Left renal cortex interstitium (tissue), 4 donors: ENCODE measurements at places on chromosomes 4 and X. TPM values are rescaled to one million over a fixed set of nuclear protein-coding genes. Genes with fewer than 3 reads are reported as not detected.

- no peak for DNase-seq
Measured at GRCh38 chrX:72026341-72027023, 105.2 kb downstream of the RTL5 start.

GRCh38 chr4:84932462-84932861 lies 34.0 kb downstream of the WDFY3 start:
- DNase-seq: no peak

GRCh38 chr4:58515226-58515625 lies 1405.0 kb upstream of the IGFBP7 start:
- DNase-seq: no peak

DNA sequence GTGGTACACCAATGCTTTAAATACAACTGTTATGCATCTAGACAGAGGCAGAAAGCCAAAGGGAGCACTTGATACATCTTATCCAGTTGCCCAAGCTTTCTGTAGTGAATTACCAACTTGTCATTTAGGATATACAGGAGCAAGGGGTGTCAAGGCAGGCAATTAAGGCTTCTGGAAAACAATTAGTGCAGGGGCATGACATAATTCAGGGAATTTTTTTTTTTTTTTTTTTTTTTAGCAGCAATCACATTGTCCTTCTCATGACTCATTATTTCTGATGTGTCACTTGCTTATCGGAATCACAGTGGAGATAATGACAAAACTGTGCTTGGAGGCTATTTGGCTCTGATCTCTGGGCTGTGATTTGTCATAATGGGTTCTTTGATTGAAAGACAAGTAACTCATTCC lies 259.5 kb downstream of the ARHGAP24 start:
- no peak for DNase-seq

GRCh38 chr4:128904821-128905220 lies 95.3 kb downstream of the JADE1 start:
- no peak for DNase-seq

DNA sequence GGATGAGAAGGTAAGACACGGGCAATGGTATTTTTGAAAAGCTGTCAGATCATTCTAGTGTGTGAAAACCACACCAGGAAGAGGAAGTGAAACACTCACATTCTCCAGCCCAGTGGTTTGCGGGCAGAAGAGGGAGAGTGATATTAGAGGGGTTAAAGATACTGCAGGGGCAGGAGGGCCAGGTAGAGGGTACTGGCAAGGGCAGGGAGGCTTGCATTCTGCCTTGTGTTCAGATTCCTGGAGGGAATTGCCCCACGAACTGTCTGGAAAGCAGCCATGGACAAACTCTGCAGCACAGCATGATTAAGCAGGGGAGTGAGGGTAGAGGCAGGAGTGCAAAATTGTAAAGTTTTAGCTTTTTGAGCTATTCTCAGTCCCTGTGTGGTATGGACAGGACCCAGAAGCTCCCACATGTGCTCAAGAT lies 30.9 kb downstream of the NIPAL1 start:
- DNase-seq: no peak

- DNase-seq: no peak
Measured at GRCh38 chr4:87916626-87917025, 58.9 kb upstream of the SPP1 start.

- DNase-seq: no peak
Measured at GRCh38 chr4:20017777-20018115, 234.0 kb upstream of the SLIT2 start.

GRCh38 chr4:187576751-187577150 lies 418.8 kb upstream of the ZFP42 start:
- DNase-seq: no peak

GRCh38 chr4:176479767-176480166 lies 160.0 kb downstream of the SPCS3 start:
- no peak for DNase-seq

DNA sequence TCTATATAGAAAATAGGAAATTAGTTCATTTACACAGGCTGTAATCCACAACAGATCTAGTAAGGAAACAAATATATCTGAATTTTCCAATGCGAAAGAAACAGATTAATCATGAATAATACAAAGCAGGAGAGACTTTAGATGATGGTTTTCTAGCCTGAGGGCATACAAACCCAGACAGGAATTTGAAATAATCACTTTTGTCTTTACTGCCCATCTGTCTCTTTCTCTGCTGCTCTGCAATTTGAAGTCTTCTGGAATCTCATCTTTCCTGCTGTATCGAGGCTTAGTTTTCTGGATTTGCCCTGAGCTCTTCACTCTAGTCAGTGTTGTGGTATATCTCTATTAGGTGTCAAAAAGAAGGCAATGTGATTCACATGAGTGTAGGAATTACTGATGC lies 711.8 kb upstream of the FAM241A start:
- no peak for DNase-seq

DNA sequence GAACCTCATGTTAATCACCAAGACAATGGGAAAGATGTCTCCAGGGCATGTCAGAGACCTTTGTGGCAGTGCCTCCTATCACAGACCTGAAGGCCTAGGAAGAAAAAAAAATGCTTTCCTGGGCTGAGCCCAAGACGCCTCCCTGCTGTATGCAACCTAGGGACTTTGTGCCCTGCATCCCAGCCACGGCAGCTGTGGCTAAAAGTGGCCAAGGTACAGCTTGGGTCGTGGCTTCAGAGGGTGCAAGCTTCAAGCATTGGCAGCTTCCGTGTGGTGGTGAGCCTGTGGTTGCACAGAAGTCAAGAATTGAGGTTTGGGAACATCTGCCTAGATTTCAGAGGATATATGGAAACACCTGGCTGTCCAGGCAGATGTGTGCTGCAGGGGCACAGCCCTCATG lies 40.5 kb downstream of the SPANXN3 start:
- DNase-seq: no peak

DNA sequence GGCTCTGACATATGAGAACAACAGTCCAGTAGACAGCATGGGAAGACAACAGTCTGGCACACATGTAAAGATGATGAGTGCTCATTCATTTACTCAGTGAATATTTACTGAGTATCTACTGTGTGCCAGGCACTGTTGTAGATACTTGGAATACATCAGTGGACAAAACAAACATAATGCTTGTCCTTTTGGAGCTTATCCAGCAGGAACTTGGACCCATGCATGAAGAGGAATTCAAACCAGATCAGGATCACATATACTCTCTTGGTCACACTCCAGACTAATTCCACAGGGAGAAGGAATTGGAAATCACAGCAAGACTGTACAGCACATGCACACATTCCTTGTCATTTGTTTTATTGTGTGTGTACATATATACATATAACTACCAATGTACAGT lies 217.6 kb upstream of the TTC29 start:
- no peak for DNase-seq

- DNase-seq: no peak
Measured at GRCh38 chr4:2363951-2364653, 54.3 kb downstream of the ZFYVE28 start.

- DNase-seq: no peak
Measured at GRCh38 chr4:36351082-36351666, 69.8 kb downstream of the DTHD1 start.

DNA sequence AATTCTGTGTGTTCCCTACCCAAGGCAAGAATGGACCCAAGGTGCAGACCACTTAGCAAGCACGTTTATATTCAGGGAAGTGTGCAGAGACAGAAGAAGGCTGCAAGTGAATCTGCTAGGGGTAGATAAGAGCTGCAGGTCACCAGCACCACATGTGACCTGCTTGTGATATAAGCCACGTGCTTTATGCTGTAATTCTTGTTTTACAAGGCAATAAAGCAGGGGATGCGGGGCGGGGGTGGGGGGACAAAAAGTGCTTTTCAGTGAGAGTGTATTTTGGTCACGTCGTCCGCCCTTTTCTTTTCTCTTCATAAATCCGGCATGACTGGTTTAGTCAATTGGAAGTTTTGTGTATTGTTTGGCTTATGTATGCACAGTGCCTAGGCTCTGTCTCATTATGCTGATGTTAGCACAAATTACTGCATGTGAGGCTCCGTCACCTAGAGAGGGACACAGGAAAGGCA lies 192.7 kb downstream of the RBMX2 start:
- no peak for DNase-seq

DNA sequence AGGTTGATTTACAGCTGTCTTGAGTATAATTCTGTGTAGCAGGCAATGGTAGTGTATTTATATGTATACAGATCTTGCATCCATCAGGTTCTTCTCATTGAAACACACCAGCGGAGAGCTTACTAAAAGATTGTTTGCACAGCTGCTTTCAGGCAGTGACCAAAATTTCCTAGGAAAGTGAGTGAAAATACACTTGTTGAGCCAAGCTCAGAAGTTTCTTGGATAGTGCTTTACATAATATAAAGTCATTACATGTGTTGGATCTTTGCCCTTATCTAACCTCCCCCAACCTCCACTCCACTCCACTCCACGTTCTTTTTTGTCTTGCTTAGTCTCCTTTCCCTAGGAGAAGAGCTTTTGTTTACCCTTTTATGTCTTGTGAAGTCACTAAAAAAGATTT lies 34.1 kb downstream of the CNKSR2 start:
- DNase-seq: no peak

DNA sequence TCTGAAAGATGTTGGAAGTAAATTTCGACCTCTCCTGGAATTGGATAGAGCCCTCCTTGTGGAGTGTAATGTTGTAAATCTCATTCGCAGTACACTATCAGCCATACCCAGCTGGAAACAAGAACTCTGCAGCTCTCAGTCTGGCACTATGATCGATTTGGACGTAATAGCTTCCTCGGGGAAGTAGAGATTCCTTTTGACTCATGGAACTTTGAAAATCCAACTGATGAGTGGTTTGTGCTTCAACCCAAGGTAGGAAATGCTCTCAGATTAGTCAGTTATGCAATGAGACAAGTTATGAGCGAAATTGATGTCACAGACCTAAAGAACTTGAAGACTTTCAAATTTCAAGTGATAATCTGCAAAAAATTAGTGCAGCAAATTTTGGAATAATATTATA lies 103.9 kb downstream of the SYTL5 start:
- no peak for DNase-seq

- DNase-seq: no peak
Measured at GRCh38 chr4:94525993-94526728, 74.4 kb downstream of the PDLIM5 start.

GRCh38 chr4:61614231-61614630 lies 414.1 kb downstream of the ADGRL3 start:
- DNase-seq: no peak

GRCh38 chrX:38315186-38315585 lies 12.1 kb downstream of the RPGR start:
- no peak for DNase-seq

- DNase-seq: no peak
Measured at GRCh38 chr4:2065106-2065930, 6.2 kb downstream of the NAT8L start.

- no peak for DNase-seq
Measured at GRCh38 chrX:121389976-121390714, 342.7 kb downstream of the GLUD2 start.

GRCh38 chrX:70301716-70302115 lies 11.8 kb downstream of the KIF4A start:
- DNase-seq: no peak

GRCh38 chrX:24673424-24673823 lies 20.3 kb upstream of the POLA1 start:
- DNase-seq: no peak

DNA sequence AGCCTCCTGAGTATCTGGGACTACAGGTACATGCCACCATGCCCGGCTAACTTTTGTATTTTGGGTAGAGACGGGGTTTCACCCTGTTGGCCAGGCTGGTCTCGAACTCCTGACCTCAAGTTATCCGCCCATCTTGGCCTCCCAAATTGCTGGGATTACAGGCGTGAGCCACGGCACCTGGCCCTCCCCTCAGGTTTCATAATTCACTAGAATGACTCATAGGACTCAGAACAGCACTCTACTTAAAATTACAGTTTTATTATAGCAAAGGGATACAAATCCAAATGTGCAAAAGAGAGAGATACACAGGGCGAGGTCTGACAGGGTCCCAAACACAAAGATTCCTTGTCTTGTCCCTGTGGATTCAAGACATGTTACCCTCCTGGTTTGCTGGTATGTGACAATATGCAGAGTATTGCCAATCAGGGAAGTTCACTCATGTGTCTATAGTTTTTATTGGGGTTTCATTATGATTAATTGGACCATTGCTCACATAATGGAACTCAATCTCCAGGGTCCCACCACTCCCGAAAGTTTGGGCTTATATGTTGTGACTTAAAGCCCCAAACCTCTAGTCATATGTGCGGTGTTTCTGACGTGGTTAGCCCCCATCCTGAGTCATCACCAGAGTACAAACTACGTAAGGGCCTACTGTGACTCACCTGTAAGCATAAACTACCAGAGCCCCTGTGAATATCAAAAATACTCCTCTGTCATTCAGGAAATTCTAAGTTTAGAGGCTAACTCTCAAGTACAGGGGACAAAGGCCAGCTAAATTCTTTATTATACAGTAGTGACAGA lies 5.2 kb downstream of the YIPF6 start:
- no peak for DNase-seq

- DNase-seq: no peak
Measured at GRCh38 chr4:145189981-145190380, 9.6 kb upstream of the OTUD4 start.

DDX53 gene
- polyA plus RNA-seq: not detected

SPRY1 gene
- 97.3 TPM for polyA plus RNA-seq

PGRMC1 gene
- polyA plus RNA-seq: 309 TPM

CTAG1B gene
- not detected for polyA plus RNA-seq

ADGRL3 gene
- 23.9 TPM for polyA plus RNA-seq

SGMS2 gene
- polyA plus RNA-seq: 14.0 TPM

SMIM10 gene
- 11.8 TPM for polyA plus RNA-seq

ZAR1 gene
- polyA plus RNA-seq: not detected

GATA1 gene
- 0.92 TPM for polyA plus RNA-seq

EFHC2 gene
- 8.1 TPM for polyA plus RNA-seq

MTMR1 gene
- polyA plus RNA-seq: 25.3 TPM

PDCL2 gene
- not detected for polyA plus RNA-seq

PCYT1B gene
- polyA plus RNA-seq: 3.2 TPM

BEND2 gene
- 0.14 TPM for polyA plus RNA-seq
